ENCODE measurements at places on chromosomes 6 and 20.
A peak's percentile ranks its signal among the peaks of the same experiment; 100 is the strongest.

DNA sequence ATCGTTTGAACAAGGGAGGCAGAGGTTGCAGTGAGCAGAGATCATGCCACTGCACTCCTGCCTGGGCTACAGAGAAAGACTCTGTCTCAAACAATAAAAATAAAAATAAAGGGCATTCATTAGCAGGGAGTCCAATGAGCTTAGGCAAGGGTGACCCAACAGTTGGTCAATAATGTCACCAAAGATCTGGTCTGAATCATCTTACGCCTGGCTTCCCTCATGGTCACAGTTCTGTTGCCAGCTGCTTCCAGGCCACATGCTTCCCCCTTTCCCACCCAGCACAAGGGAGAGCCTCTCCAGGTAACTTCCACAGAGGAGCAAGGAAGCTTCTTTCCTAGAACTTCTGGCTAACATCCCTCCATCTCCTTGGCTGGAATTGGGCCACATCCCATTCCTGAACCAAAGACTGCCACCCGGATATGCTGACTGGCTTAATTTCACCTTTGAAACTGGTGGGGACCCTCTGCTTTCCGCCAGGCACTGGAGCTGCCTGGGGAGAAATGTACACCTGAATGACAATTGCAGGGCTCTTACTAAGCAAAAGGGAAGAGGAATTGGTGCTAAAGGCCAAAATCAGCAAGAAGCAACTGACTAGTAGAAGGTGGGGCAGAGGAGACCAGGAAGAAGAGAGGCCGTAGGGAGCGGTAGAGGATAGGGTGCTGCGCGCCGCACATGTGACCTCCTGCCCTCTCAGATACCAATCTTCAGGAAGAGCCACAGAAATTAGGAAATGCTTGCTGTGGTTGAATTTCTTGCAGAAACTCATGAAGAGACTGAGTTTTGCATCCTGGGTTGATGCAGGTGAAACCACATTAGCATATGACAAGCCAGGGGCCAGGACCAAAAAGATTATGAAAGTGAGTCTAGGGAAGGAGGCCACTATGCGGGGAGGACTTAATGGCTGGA lies 8.3 kb upstream of the SCML4 start:
- DNase-seq = no peak

DNA sequence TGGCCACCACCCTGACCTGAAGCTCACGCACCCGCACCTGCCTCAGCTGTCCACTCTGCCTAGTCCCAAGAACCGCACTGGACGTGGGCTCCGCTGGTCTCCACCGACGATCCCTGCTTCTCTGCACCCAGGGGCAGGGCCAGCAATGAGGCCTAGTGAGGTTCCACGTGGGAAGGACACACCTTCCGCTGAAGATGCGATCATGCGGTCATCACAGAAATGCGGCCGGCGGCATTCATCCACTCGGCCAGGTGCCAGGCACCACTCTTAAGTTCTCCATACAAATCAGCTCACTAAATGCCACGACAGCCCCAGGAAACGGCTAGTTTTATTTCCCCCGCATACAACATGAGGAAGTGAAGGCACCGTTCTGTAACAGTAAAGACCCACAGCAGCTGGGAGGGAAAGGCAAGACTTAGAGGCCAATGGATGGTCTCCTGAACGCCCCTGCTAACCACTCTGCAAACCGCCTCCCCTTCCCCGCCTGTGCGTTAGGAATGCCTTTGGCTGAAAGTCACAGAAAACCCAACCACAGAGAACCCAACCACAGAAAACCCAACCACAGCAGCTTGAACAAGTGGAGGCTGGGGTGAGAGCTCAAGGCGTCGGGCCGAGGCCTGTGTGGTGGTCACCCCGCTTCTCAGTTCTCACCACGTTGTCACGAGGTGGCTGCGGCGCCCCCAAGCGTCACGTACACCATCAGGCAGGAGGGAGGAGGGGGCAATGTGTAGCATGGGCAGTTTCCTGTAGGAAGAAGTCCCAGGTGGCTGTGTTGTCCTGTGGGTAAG lies 204.4 kb downstream of the TAF4 start:
- no peak for DNase-seq

GRCh38 chr6:132964101-132964867 lies 149.9 kb downstream of the RPS12 start:
- peak; percentile 54 for DNase-seq

- no peak for DNase-seq
Observed at GRCh38 chr20:48705240-48706115, 122.3 kb downstream of the PREX1 start.

DNA sequence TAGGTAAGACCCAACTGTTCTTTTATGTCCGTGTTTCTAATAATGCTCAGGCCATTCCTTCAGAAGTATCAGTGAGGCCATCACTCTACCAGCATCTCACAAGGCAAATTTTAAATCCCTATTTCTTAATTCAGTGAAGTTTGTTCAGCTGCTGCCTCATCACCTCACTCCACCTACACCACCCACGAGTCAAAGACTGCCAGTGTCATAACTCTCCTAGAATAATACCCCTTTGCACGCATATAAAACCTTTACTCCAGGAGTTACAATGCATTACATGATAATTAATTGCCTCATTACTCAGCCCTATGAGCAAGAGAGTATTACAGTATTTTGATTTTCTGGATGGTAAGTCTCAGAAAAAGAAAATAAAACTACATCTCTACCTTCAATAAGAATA lies 793.6 kb downstream of the TFAP2A start:
- DNase-seq = no peak

- peak; percentile 68 for DNase-seq
Observed at GRCh38 chr20:47489448-47489872, 12.2 kb upstream of the NCOA3 start.

DNA sequence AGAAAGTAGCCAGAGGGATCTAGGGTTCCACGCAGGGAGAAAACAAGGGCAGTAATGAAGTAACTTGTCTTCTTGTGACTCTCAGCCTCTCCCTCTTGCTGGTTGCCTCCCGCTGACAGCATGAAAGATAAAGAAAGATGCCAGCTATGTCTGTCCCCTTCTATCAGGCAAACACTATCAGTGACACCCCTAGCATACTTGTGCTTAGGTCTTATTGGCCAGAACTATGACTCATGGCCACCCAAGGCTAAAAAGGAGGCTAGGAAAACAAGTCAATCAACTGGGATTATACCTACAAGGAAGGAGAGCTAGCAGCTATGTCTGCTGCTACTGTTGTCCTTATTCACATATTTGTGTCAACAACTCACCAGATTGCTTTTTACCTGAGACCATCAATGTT lies 206.8 kb upstream of the SOX4 start:
- no peak for DNase-seq

Data from GM06990 (cell line).